Stimulated activated CD8-positive, alpha-beta memory T cell treated with anti-CD3 and anti-CD28 coated beads, Interleukin-4, amount 100 ng/mL, for 1 hour (primary cell): ENCODE measurements at places on chromosomes 4 and X.

DNA sequence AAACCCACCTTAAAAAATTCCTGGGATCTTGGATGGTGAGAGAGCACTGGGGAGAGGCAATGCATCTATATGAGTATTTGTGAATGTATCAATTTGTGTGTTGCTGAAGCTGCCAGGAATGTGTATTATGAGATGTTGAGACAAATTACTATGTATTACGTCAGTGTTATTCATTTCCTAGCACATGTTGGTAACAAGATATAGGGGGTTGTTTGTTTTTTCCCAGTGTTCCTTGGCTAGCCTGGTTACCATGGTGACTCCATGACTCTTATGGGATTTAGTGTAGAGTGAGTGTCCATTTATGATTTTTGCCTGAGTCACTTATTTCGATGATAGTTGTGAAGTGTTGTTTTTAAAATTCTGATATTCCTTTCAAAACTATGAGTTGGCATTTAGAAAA, 65.6 kb downstream of the RAB40A start:
- no peak for DNase-seq

GRCh38 chr4:185634066-185634652, 98.9 kb upstream of the PDLIM3 start:
- DNase-seq, result no peak

DNA sequence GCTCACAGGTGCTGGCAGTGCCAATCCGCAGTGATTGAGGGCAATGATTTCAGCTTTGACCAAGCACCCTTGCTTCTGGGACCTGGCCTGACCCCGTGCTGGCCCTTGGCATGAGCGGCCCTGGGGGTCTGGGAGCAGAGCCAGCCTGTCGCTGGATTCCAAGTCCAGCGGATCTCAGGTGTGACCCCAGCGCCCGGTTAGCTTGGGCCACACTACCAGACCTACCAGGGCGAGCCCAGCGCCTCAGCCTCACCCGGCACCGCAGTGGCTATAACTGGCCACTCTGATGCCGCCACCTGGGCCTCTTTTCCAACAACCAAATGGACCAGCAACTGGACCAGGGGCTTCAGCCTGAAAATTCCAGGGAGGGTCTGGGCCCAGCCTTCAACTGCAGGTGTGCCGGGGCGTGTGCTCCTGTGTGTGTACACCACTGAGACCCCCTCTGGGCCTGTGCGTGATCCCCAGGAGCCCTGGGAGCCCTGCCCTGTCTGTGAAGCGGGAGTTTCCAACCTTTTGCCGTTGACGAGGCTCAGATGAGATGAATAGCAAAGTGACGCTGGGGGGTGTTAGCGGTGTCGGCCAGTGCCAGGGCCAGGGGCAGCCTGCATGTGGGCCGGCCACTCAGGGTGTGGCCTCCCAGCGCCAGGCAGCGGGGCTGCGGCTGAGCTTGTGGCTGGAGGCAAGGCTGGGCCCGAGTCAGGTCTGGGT, 658 bp downstream of the SH3TC1 start:
- DNase-seq, result no peak

DNA sequence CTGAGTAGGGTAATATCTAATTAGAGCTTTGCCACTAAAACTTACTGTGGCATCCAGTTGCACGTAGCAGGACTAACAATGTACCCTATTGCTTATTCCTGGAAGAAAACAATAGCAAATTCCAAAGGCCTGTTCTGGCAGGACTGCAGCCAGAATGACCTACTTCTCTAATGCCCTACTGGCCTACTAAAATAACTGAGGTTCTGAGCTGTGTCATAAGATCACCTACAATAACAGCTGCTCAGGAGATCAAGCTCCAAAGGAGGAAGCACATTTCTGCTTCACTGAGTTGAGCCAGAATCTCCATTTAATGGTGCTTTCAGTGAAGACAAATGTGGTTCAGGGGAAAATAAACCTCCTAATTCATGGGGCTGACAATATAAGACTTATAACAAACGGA, 42.2 kb upstream of the CXCL8 start:
- no peak for DNase-seq

GRCh38 chr4:74570095-74570494, 125.2 kb downstream of the AREG start:
- no peak for DNase-seq

GRCh38 chr4:25442863-25443307, 65.8 kb downstream of the ANAPC4 start:
- DNase-seq, result no peak

GRCh38 chr4:155207534-155208257, 740 bp upstream of the NPY2R start:
- DNase-seq, result no peak

- DNase-seq, result no peak
Measured at GRCh38 chrX:139816204-139816603, 108.2 kb upstream of the MCF2 start.

- DNase-seq, result no peak
Measured at GRCh38 chrX:73214426-73215094, at the start of gene NAP1L2. Gene NAP1L2, minus strand, starts transcription at chrX:73214851. Its CDS starts 359 bp downstream, at chrX:73214492.

DNA sequence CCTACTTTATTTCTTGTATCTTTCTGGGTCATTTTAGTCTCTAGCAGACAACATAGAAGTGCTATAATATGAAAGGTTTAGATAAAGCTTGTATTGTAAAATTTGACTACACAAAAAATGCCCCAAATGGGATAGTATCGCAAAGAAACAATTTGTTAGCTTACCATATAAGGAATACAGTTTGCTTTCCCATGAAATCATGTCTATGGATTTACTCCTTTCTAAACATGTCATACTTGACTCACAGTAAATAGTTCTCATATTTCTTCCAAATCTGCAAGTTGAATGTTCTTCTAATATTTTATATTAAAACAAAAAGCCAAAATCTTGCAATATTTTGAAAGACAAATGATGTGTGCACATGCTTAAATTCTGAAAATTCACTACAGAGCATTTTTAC, 103.9 kb downstream of the PPA2 start:
- no peak for DNase-seq

DNA sequence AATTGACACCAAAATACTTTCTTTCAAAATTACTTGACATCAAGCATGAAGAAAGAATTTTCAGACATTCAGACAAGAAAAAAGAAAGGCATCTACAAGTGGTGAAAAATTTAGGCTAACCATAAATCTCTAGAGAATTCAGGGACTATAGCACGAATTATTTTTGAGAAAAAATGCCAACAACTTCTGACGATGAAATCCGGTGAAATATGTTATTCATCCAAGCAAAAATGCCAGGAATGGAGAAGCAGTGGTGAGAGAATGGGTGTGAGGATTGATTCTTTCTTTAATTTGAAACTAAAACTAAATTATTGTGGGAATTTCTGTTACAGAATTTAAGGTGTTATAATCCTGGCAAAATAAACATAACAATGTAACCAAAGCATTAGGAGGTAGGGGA, 69.4 kb upstream of the SORBS2 start:
- DNase-seq, result no peak

DNA sequence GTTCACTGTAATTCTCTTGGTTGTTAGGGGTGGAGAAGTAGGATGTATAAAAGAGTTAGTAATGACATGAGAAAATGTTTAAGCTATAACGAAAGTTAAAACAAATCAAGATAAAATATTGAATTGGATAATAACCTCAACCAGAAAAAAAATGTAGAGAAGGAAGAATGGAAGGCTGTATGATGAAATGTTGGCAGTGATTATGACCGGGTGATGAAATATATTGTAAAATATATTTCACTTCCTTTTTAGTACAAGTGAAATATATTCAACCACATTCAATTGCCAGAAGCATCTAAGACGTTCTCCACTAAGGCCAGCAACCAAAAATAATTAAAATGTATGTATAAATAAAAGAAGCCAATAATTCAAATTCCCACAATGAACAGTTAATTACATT, 309.3 kb upstream of the FGF13 start:
- no peak for DNase-seq

DNA sequence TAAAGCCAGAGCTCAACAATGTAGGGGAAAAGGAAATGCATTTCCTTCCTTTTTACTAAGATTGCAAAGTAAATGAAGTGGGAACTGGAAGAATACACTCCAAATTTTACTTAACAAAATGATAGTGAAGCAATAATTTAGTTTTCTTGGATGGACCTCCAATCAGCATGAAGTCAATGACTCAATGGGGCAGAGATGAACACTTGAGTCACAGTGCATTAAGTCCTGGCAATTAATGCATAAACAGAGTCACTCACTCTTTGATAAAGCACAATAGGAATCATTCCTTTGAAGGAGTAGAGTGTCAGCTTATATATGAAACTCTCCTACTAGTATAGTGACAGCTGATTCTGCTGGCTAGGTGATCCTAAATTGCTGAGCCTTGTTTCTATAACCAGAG, 66.7 kb upstream of the FRAS1 start:
- DNase-seq, result no peak

- no peak for DNase-seq
Measured at GRCh38 chrX:32496671-32497070, 714.7 kb downstream of the DMD start.

GRCh38 chr4:120922381-120923206, at the start of gene PRDM5:
Gene PRDM5, minus strand, starts transcription at chr4:120922726. Its CDS starts 118 bp downstream, at chr4:120922608.
- no peak for DNase-seq

- no peak for DNase-seq
Measured at GRCh38 chr4:104896660-104897645, 249.7 kb upstream of the TET2 start.

- DNase-seq, result no peak
Measured at GRCh38 chr4:24121395-24122175, 231.7 kb upstream of the PPARGC1A start.

- DNase-seq, result no peak
Measured at GRCh38 chrX:57313583-57314215, 27.2 kb downstream of the FAAH2 start.

DNA sequence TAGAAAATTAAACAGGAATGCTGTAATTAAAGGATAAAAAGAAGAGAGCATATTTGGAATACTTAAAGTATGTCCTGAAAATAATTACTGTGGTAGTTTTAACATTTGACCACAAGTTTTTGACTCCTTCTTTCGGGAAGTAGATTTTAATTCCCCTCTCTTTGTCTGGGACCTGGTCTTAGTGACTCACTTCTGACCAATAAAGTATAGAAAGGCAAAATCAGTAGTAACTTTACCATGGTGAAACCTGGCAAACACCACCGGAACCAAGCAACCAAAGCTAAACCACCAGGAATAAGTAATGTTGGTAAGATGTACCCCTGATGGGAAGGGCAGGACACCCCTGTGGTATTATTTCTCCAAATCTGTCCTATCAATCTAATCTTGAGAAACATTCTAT, 314.8 kb downstream of the PDHA2 start:
- no peak for DNase-seq

- no peak for DNase-seq
Measured at GRCh38 chr4:105061731-105062130, 84.9 kb upstream of the TET2 start.

- DNase-seq, result no peak
Measured at GRCh38 chr4:116520886-116521285, 564.5 kb downstream of the TRAM1L1 start.

GRCh38 chr4:179344861-179345260, 1902.6 kb upstream of the AGA start:
- no peak for DNase-seq

DNA sequence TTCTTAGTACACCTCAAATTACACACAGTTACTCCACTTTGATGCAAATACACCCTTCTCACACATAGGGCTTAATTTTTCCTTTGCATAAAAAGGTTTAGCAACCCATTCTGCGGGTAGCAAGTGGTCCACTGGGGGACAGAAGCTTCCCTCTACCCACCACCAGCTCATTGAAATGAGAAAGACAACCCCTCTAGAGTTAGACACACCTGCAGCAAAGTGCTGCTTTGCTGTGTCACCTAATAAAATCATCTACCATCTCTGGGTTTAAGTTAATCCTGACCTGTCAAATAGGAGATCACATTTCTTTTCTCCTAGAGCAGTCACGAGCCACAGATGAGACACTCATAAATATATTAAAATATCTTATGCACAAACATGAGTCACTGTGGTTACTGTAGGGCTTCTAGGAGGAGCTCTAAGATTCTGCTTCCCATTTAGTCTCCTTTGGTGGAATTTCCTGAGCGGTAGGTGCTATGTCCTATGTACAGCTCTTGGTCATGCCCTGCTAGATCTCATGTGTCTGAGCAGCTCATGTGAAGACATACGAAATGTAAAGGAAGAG, 11.9 kb downstream of the BMX start:
- DNase-seq, result no peak

DNA sequence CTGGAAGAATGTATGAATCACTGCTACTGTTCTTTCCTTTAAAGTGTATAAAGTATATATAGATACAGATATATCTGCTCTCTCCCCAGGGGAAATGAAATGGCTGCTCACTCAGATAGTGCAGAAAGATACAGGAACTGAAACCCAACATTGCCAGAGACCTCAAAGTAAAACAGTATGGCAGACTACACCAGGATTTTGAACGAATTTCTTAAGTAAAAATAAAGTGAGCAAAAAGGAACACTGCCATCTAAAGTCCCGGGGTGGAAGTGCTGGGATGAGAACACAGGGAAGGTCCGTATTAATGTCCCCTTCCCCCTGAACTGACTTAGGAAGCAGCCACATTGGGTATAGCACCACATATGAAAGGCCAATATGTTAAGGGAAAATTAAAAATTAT, 93.4 kb downstream of the TMA16 start:
- DNase-seq, result no peak

DNA sequence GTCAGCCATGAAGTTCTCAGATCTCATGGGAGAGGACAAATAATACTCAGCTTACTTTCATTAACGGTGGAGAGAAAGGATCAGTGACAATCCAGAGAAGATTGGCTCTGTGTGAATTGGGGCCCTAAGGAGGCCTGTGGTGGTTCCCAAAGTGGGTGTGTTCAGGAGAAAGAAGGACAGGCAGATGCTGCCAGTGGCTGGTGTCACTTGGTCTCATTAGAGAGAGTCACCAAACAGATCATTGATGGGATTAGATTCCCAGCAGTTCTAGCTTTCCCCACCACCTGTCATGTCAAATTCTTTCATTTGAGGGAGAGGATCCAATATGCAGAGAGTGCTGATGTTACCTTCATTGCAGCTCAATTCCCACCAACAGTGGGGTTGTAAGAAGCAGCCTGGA, 8.0 kb downstream of the SMPX start:
- DNase-seq, result no peak

- no peak for DNase-seq
Measured at GRCh38 chr4:122623637-122624166, 2.8 kb upstream of the IL21 start.

GRCh38 chrX:109707319-109707718, 25.7 kb downstream of the ACSL4 start:
- no peak for DNase-seq

DNA sequence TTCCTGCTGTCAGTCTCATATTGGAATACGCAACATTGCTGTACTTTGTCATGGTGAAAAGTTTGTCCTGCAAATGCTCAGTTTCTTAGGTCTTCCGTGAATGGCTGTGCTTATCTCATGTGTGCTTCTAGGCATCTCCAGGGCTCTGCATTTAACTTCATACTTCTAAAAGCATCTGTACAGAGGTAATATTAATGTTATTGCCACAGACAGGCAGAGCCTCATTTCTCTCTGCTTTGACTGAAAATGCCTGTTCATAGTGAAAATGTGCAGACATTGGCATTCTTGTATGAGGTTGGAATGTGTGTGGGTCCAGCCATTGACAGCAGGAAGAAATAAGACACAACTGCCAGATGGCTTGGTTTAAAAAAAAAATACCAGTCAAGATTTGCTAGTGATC, 140.1 kb upstream of the TTC29 start:
- DNase-seq, result no peak

- no peak for DNase-seq
Measured at GRCh38 chr4:70671091-70671490, 4.8 kb upstream of the JCHAIN start.

GRCh38 chr4:158801066-158801465, 32.2 kb downstream of the FNIP2 start:
- DNase-seq, result no peak

GRCh38 chr4:26369132-26369531, 48.3 kb downstream of the RBPJ start:
- no peak for DNase-seq
